ENCODE measurements at places on chromosomes 4 and X. TPM values are rescaled to one million over a fixed set of nuclear protein-coding genes. Genes with fewer than 3 reads are reported as not detected.

The NEXMIF gene
- 0.19 TPM for total RNA-seq

The INPP4B gene
- total RNA-seq: 61.1 TPM

The TMSB15A gene
- not detected for total RNA-seq

The SPIN3 gene
- 3.5 TPM for total RNA-seq

The VCX3B gene
- not detected for total RNA-seq

GRCh38 chrX:153925739-153926551 is at the start of gene ARHGAP4:
TSS of gene ARHGAP4 (minus strand) at chrX:153926264. CDS start at chrX:153926202, 62 bp downstream.
- H3K27ac ChIP-seq: peak within 1 kb of the TSS; percentile 97
- peak within 1 kb of the TSS; percentile 71 for H3K4me3 ChIP-seq

- no peak overlapping the region for H3K27ac ChIP-seq
- H3K27me3 ChIP-seq: peaks cover 7% of the 10 kb centered on the region
- no peaks in the 10 kb centered on the region for H3K36me3 ChIP-seq
- peaks cover 5% of the 10 kb centered on the region for H3K4me1 ChIP-seq
- H3K4me3 ChIP-seq: no peak overlapping the region
- no peak for DNase-seq
Measured at GRCh38 chr4:152697284-152698088, 17.7 kb upstream of the TMEM154 start.

GRCh38 chrX:103171353-103171752 is 43.6 kb upstream of the BEX4 start:
- no peaks in the 10 kb centered on the region for H3K4me1 ChIP-seq
- H3K36me3 ChIP-seq: no peaks in the 10 kb centered on the region
- no peak overlapping the region for H3K27ac ChIP-seq
- H3K27me3 ChIP-seq: no peaks in the 10 kb centered on the region
- no peak overlapping the region for H3K4me3 ChIP-seq
- DNase-seq: no peak

GRCh38 chr4:40283413-40283812 is 51.7 kb upstream of the CHRNA9 start:
- no peaks in the 10 kb centered on the region for H3K4me1 ChIP-seq
- peaks cover 35% of the 10 kb centered on the region for H3K27me3 ChIP-seq
- H3K4me3 ChIP-seq: no peak overlapping the region
- H3K27ac ChIP-seq: no peak overlapping the region

DNA sequence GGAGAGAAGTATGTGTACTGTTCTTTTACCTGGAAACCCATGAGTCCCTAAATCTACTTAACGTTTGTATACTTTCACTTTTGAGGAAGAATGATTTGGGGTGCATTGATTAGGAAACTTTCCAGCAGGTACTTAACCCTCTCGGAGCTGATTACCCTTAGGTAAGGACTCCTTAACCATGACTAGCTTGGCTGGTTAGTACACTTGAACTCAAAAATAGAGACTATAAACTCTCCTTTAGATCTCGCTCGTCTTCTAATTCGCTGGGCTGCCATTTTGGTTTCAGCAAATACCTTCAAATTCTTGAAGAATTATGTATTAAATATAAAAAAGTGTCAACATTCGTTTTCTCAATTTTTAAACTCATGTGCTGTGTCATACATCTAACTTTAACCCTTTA is 2.0 kb downstream of the USP9X start:
- H3K4me3 ChIP-seq: peak overlapping the region; percentile 87
- no peaks in the 10 kb centered on the region for H3K27me3 ChIP-seq
- peak overlapping the region; percentile 99 for H3K27ac ChIP-seq
- H3K36me3 ChIP-seq: no peaks in the 10 kb centered on the region
- no peak for DNase-seq
- peaks cover 61% of the 10 kb centered on the region for H3K4me1 ChIP-seq

GRCh38 chr4:149140841-149141240 is 674.8 kb downstream of the IQCM start:
- no peaks in the 10 kb centered on the region for H3K27me3 ChIP-seq
- no peak overlapping the region for H3K4me3 ChIP-seq
- no peaks in the 10 kb centered on the region for H3K36me3 ChIP-seq

DNA sequence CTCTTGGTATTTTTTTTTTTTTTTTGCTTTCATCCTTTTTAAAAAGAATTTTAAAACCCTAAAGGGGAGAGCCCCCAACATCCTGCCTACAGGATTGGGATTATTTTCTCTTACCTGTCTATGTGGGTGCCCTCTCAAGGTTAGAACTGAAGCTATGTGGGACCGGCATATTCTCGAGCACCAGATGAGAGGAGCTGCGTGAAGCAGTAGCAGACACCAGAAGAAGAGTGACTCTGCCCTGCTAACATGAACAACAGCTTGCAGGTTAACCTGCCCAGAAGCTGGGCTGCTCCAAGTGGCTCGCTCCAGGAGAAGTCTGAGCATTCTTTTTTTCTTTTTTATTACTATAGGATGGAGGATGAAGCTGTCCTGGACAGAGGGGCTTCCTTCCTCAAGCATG is 102.6 kb upstream of the SLC4A4 start:
- no peaks in the 10 kb centered on the region for H3K27me3 ChIP-seq
- DNase-seq: no peak
- peak overlapping the region; percentile 57 for H3K4me3 ChIP-seq
- H3K4me1 ChIP-seq: peaks cover 73% of the 10 kb centered on the region
- H3K36me3 ChIP-seq: no peaks in the 10 kb centered on the region
- peak overlapping the region; percentile 88 for H3K27ac ChIP-seq

- no peaks in the 10 kb centered on the region for H3K27me3 ChIP-seq
- no peaks in the 10 kb centered on the region for H3K36me3 ChIP-seq
- DNase-seq: no peak
Measured at GRCh38 chr4:22712529-22712928, 19.8 kb downstream of the GBA3 start.

DNA sequence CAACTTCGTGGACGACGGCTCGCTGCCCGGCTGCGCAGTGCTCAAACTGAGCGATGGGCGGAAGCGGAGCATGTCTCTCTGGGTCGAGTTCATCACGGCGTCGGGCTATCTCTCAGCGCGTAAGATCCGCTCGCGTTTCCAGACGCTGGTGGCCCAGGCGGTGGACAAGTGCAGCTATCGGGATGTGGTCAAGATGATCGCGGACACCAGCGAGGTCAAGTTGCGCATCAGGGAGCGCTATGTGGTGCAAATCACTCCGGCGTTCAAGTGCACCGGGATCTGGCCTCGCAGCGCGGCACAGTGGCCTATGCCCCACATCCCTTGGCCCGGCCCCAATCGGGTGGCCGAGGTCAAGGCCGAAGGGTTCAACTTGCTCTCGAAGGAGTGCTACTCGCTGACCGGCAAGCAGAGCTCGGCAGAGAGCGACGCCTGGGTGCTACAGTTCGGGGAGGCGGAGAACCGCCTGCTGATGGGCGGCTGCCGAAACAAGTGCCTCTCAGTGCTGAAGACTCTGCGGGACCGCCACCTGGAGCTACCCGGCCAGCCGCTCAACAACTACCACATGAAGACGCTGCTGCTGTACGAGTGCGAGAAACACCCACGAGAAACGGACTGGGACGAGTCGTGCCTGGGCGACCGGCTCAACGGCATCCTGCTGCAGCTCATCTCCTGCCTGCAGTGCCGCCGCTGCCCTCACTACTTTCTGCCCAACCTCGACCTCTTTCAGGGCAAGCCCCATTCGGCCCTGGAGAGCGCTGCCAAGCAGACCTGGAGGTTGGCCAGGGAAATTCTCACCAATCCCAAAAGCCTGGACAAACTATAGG is 1.5 kb downstream of the MAB21L2 start:
- H3K27ac ChIP-seq: no peak overlapping the region
- peak; percentile 41 for DNase-seq
- H3K36me3 ChIP-seq: no peaks in the 10 kb centered on the region
- peak overlapping the region; percentile 67 for H3K4me3 ChIP-seq
- H3K4me1 ChIP-seq: peaks cover 15% of the 10 kb centered on the region

DNA sequence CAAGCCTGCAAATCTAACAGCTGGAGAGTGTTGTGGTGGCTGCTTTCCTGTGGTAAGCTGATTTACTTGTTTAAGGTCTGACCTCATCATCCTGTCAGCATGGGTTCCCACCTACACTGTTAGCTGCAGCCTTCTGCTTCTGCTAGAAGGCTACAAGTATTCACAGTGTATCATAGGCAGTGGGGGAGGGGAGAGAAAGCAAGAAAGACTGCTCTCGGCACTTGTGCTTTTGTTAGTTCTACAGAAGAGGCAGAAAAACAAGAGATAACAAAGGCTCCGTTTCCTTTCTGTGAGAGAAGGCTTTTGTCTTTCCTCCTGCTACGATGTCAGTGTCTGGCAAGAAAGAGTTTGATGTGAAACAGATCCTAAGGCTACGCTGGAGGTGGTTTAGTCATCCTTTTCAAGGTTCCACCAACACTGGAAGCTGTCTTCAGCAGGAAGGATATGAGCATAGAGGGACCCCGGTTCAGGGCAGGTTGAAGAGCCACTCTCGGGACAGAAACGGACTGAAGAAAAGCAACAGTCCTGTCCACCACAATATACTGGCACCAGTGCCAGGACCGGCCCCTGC is at the start of gene KLHL4:
Gene KLHL4 (plus strand): TSS at position 232 of the 571 bp plus-strand sequence. CDS start 92 bp downstream, at position 324.
- peak within 1 kb of the TSS; percentile 61 for H3K4me3 ChIP-seq
- H3K4me1 ChIP-seq: no peaks in the 10 kb centered on the region
- no peaks in the 10 kb centered on the region for H3K27me3 ChIP-seq
- no peak for DNase-seq

- no peak overlapping the region for H3K4me3 ChIP-seq
- DNase-seq: no peak
- no peak overlapping the region for H3K27ac ChIP-seq
- H3K4me1 ChIP-seq: no peaks in the 10 kb centered on the region
- no peaks in the 10 kb centered on the region for H3K36me3 ChIP-seq
- H3K27me3 ChIP-seq: no peaks in the 10 kb centered on the region
Measured at GRCh38 chr4:134364928-134365327, 163.3 kb upstream of the PABPC4L start.

- H3K27ac ChIP-seq: no peak overlapping the region
- no peaks in the 10 kb centered on the region for H3K36me3 ChIP-seq
- no peaks in the 10 kb centered on the region for H3K4me1 ChIP-seq
Measured at GRCh38 chr4:102103368-102103767, 241.9 kb downstream of the SLC39A8 start.

- no peak for DNase-seq
- H3K27me3 ChIP-seq: no peaks in the 10 kb centered on the region
- no peaks in the 10 kb centered on the region for H3K36me3 ChIP-seq
Measured at GRCh38 chr4:72352711-72353110, 216.3 kb downstream of the ADAMTS3 start.

DNA sequence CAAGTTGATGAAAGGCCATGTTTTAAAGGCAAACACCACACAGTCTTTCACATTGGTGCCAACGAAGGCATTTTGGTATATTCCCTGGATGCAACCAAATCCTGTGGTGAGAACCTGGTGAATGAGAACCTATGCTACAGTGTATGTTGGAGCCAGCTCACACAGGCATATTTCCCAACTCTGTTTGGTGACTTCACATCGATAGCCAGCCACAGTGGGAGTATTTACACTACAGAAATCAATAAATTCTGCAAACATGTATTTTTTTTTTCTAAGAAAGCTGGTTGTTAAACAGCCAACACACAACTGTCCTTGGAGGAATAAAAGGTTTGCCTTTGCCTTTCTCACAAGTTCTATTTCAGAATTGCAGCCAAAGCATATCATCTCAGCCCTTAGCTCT is 691.0 kb downstream of the GRID2 start:
- no peaks in the 10 kb centered on the region for H3K36me3 ChIP-seq
- DNase-seq: no peak
- H3K4me1 ChIP-seq: no peaks in the 10 kb centered on the region
- H3K27ac ChIP-seq: no peak overlapping the region
- no peaks in the 10 kb centered on the region for H3K27me3 ChIP-seq

DNA sequence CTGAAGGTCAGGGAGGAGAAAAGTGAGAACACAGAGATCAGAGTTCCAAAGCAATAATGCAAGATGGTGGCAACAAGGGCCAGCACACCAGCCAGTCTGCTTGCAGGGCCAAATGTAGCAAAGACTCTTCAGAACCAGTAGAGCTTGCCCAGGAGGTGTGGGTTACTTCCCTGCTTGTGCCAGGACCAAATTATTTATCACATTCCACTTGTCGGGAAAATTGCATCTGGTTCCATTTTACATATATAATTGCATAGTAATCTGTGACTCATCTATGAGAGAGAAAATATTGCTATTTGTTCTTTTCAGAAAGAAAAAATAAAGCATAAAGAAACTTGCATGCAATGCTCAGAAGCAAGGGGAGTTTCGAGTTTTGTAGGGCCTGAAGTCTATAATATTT is 41.4 kb downstream of the MAML3 start:
- H3K36me3 ChIP-seq: no peaks in the 10 kb centered on the region
- H3K4me1 ChIP-seq: no peaks in the 10 kb centered on the region
- H3K4me3 ChIP-seq: no peak overlapping the region
- no peak for DNase-seq

GRCh38 chrX:75107863-75108509 is 48.1 kb downstream of the ABCB7 start:
- H3K27me3 ChIP-seq: no peaks in the 10 kb centered on the region
- H3K4me3 ChIP-seq: no peak overlapping the region
- H3K36me3 ChIP-seq: peaks cover 8% of the 10 kb centered on the region
- H3K27ac ChIP-seq: peak overlapping the region; percentile 38
- no peaks in the 10 kb centered on the region for H3K4me1 ChIP-seq
- no peak for DNase-seq

GRCh38 chr4:70768301-70768948 is 46.7 kb downstream of the RUFY3 start:
- DNase-seq: no peak
- no peak overlapping the region for H3K27ac ChIP-seq
- H3K36me3 ChIP-seq: peaks cover 85% of the 10 kb centered on the region
- no peak overlapping the region for H3K4me3 ChIP-seq

- no peak overlapping the region for H3K27ac ChIP-seq
- no peak for DNase-seq
- no peak overlapping the region for H3K4me3 ChIP-seq
- H3K36me3 ChIP-seq: no peaks in the 10 kb centered on the region
- H3K4me1 ChIP-seq: no peaks in the 10 kb centered on the region
Measured at GRCh38 chr4:109041463-109042360, 260.7 kb downstream of the COL25A1 start.

DNA sequence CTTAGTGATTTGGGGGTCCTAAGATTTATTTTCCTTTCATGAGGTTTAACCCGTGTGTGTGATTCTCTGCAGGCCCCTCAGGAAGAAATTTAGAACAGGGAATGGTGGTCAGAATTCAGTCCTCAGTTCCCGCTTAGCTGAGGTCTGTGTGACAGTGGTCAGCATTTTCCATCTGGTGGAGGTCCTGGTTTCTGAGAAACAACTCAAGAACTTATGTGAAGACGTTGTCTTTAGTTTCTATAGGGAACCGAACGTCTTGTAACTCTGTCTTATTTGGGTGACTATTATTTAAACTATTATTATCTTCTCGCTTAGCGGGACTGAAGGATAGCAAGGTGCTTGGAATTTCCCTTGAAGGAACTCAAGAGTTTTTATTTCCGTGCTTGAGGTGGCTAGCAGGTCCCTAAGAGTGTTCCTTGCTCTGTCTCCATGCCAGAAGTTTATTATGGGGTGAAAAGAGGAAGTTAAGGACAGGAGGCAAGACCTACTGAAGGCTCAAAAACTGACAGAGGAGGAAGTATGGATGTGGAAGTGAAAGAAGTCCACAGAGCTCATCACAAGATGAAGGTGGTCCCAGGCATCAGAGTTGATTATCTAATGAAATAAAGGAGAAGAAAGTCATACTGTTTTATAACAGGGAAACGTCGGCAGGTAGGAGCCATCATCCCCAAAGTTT is 9.4 kb downstream of the MGST2 start:
- no peaks in the 10 kb centered on the region for H3K27me3 ChIP-seq
- peaks cover 47% of the 10 kb centered on the region for H3K4me1 ChIP-seq
- no peak for DNase-seq
- H3K27ac ChIP-seq: peak overlapping the region; percentile 15
- no peak overlapping the region for H3K4me3 ChIP-seq

- H3K27me3 ChIP-seq: no peaks in the 10 kb centered on the region
- H3K27ac ChIP-seq: peak overlapping the region; percentile 85
- peak overlapping the region; percentile 37 for H3K4me3 ChIP-seq
- no peak for DNase-seq
- H3K4me1 ChIP-seq: peaks cover 41% of the 10 kb centered on the region
- H3K36me3 ChIP-seq: no peaks in the 10 kb centered on the region
Measured at GRCh38 chrX:15299941-15300851, 15.2 kb downstream of the ASB11 start.

Data from left ventricle myocardium inferior (tissue), 1 donor.